Purkinje cell (primary cell): ENCODE measurements at places on chromosomes 12 and 14. TPM values are rescaled to one million over a fixed set of nuclear protein-coding genes. Genes with fewer than 3 reads are reported as not detected.

FBLN5 gene
- 4.5 and 17.8 TPM in 2 replicates for polyA plus RNA-seq

LRRC23 gene
- polyA plus RNA-seq, result 3.5 and 6.7 TPM in 2 replicates

GIT2 gene
- 10.9 and 16.2 TPM in 2 replicates for polyA plus RNA-seq

OASL gene
- 0.22 TPM in 1 of 2 replicates, not detected in the other for polyA plus RNA-seq

ZFC3H1 gene
- polyA plus RNA-seq, result 22.3 and 27.6 TPM in 2 replicates

KCNA5 gene
- polyA plus RNA-seq, result 1.7 TPM in 1 of 2 replicates, not detected in the other

SYCP3 gene
- 4.2 and 6.0 TPM in 2 replicates for polyA plus RNA-seq

KRT2 gene
- not detected in 2 replicates for polyA plus RNA-seq

GPRC5D gene
- not detected in 2 replicates for polyA plus RNA-seq

REP15 gene
- polyA plus RNA-seq, result not detected in 2 replicates

DNAJC22 gene
- polyA plus RNA-seq, result not detected in 2 replicates

CPNE8 gene
- 207 and 222 TPM in 2 replicates for polyA plus RNA-seq

RASAL1 gene
- polyA plus RNA-seq, result 5.5 TPM in 1 of 2 replicates, not detected in the other

HOXC12 gene
- polyA plus RNA-seq, result not detected in 2 replicates

VASH1 gene
- polyA plus RNA-seq, result 0.14 and 0.44 TPM in 2 replicates

MYF5 gene
- not detected in 2 replicates for polyA plus RNA-seq

ST8SIA1 gene
- 25.2 and 57.8 TPM in 2 replicates for polyA plus RNA-seq

NFATC4 gene
- polyA plus RNA-seq, result 0.81 and 6.9 TPM in 2 replicates

TAS2R19 gene
- 0.81 and 2.3 TPM in 2 replicates for polyA plus RNA-seq

ZNF891 gene
- 0.74 and 0.81 TPM in 2 replicates for polyA plus RNA-seq

NOC4L gene
- polyA plus RNA-seq, result 4.7 and 6.2 TPM in 2 replicates

TMEM121 gene
- 0.27 and 0.38 TPM in 2 replicates for polyA plus RNA-seq

KRT75 gene
- not detected in 2 replicates for polyA plus RNA-seq

GUCY2C gene
- polyA plus RNA-seq, result not detected in 2 replicates

TSPAN11 gene
- 0.60 and 1.5 TPM in 2 replicates for polyA plus RNA-seq

NOP9 gene
- polyA plus RNA-seq, result 3.4 and 5.3 TPM in 2 replicates

TAS2R9 gene
- polyA plus RNA-seq, result not detected in 2 replicates

KRT1 gene
- polyA plus RNA-seq, result not detected in 2 replicates

MEG3 gene
- 225 and 283 TPM in 2 replicates for polyA plus RNA-seq

CBLN3 gene
- polyA plus RNA-seq, result 2.9 and 5.2 TPM in 2 replicates

KLHL33 gene
- polyA plus RNA-seq, result 0.08 and 0.16 TPM in 2 replicates

RIMBP2 gene
- polyA plus RNA-seq, result 6.8 and 7.0 TPM in 2 replicates

DTX1 gene
- 11.7 and 13.5 TPM in 2 replicates for polyA plus RNA-seq

ASPG gene
- not detected in 2 replicates for polyA plus RNA-seq

GPR84 gene
- not detected in 2 replicates for polyA plus RNA-seq

CORO1C gene
- 25.7 and 27.9 TPM in 2 replicates for polyA plus RNA-seq

TMEM229B gene
- 1.2 and 2.0 TPM in 2 replicates for polyA plus RNA-seq

MYL6B gene
- polyA plus RNA-seq, result 99.3 and 105 TPM in 2 replicates

DIO2 gene
- polyA plus RNA-seq, result 0.56 and 0.78 TPM in 2 replicates

TDP1 gene
- 3.1 and 3.7 TPM in 2 replicates for polyA plus RNA-seq

LRTM2 gene
- 0.08 TPM in 1 of 2 replicates, not detected in the other for polyA plus RNA-seq
